HL-60 (cell line): ENCODE measurements at places on chromosomes 3 and 15.

DNA sequence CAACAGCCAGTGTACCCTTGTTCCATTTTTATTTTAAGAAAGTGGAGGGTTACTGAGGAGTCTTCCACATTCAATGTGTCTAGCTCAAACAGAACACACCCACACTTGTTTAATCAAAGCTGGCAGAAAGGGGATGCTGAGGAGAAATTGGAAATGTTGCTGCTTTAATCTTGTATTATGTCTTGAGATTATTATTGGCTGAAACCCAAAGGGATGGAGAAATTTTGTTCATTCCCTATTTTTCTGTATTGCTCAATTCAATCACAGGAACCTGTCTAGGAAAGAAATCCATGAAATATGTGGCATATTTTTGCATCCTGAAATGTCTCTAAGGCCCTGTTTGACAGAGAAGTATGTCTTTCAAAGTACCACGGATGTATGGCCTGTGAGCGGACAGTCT, 238.0 kb downstream of the MYRIP start:
- no peak for DNase-seq

DNA sequence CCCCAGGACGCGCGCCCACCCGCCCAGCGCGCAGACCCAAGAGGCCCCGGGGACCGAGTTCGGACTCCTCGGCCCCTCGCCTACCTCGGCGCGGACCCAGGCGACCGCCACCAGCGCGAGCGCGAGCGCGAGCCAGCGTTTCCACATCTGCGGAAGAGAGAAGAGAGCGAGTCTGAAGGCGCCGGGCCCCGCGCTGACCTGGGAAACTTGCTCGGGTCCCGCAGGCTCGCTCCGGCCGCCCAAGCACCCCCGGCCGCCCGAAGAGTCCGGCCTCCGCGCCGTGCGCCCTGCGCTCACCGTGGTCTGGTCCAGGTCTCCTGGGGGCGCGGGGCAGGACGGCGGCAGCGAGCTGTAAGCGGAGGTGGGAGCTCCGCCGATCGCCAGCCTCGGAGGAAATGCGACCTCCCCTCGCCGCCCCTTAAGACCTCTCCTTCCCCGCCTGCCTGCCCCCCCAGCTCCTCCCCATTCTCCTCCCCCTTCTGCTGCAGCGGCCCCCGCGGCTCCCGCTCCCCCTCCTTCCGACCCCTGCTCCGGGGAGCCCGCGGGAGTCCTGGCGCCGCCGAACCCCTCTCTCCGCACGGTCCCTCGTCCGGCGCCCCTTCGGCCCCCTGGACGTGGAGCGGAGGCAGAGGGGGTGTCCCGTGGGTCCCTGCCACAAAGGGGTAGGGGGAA, at the start of gene FSTL1:
Gene FSTL1 (minus strand): TSS at position 393 of the 672 bp plus-strand sequence. CDS start 246 bp downstream, at position 147.
- DNase-seq = no peak

- no peak for DNase-seq
These were observed 99.1 kb upstream of the CHMP2B start for GRCh38 chr3:87128006-87128405.

GRCh38 chr15:99914723-99915122, 181.5 kb upstream of the LYSMD4 start:
- DNase-seq = no peak
